ENCODE measurements at places on chromosomes 4 and X. TPM values are rescaled to one million over a fixed set of nuclear protein-coding genes. Genes with fewer than 3 reads are reported as not detected.

YIPF7 gene
- not detected for total RNA-seq

TMLHE gene
- total RNA-seq, result 11.5 TPM

EBP gene
- 285 TPM for total RNA-seq

RHOXF1 gene
- total RNA-seq, result not detected

DNA sequence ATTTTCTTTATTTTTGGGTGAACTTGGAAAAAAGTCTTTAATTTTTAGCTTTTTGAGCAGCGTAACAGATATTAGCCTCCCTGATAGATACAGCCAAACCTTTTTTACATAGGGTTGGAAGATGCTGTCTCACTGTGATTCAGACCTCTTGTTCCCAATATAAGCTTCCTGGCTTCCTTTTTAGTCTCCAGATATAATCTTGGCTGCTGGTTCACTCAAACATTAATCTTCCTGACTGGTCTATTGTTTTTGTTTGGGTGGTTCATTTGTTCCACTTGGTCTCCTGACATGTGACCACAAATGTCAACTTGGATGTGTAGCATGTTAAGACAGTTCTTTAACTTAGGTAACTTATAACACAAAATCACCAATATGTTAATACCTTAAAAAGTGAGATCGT, 23.0 kb downstream of the RPA4 start:
- DNase-seq, result no peak

DNA sequence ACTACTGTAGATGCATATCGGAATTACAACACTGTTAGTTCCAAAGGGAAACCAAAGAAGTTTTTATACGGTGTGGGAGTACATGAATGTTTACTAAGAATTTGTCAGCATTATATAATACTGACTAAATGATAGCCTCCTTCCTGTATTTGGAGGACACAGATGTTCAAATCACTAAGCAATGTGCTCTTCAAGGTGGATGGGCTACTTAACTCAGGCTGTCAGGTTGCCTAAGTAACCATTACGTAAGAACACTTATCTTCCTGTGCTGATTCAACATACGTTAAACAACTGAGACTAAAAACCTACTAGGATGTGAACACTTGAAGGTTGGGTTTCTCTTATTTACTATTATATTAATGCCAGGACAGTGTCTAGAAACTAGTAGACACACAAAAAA, 81.9 kb upstream of the HPGD start:
- DNase-seq, result peak; percentile 23

GRCh38 chr4:141402712-141403111, 182.0 kb downstream of the ZNF330 start:
- no peak for DNase-seq

GRCh38 chrX:25810202-25810601, 327.9 kb upstream of the MAGEB18 start:
- DNase-seq, result no peak

- no peak for DNase-seq
Measured at GRCh38 chr4:174198828-174199227, 84.6 kb downstream of the FBXO8 start.

- no peak for DNase-seq
Measured at GRCh38 chr4:41819621-41820020, 71.1 kb upstream of the PHOX2B start.

- DNase-seq, result no peak
Measured at GRCh38 chr4:4986841-4987240, 32.4 kb downstream of the CYTL1 start.

- no peak for DNase-seq
Measured at GRCh38 chr4:157291071-157291470, 70.5 kb downstream of the GRIA2 start.

- DNase-seq, result no peak
Measured at GRCh38 chr4:78758085-78758484, 18.1 kb upstream of the BMP2K start.

- DNase-seq, result no peak
Measured at GRCh38 chr4:182065255-182065654, 177.9 kb upstream of the TENM3 start.

GRCh38 chrX:16920075-16920474, 26.4 kb upstream of the REPS2 start:
- DNase-seq, result no peak

- DNase-seq, result no peak
Measured at GRCh38 chrX:131987252-131987651, 35.9 kb upstream of the STK26 start.

DNA sequence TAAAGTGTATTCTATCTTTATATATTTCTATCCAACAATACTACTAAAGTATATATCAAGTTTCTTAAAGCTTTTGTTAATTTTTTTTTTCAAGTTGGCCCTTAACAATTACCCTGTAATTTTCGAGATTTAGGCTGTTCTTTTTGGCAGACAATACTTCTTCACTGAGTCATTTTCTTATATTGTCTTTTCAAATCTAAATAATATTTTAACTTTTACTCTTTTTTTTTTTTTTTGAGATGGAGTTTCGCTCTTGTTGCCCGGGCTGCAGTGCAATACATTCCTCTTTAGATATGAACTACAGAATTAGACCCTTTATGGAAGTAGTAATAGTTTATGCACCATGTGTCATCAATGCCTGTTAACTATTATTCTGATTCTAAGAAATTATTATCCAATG, 120.7 kb downstream of the GLRA3 start:
- no peak for DNase-seq

Measured in HT-29 (cell line).